ENCODE measurements at places on chromosomes 5 and 9.

GRCh38 chr5:160693831-160694465 lies 158.1 kb downstream of the ATP10B start:
- no peak for DNase-seq

DNA sequence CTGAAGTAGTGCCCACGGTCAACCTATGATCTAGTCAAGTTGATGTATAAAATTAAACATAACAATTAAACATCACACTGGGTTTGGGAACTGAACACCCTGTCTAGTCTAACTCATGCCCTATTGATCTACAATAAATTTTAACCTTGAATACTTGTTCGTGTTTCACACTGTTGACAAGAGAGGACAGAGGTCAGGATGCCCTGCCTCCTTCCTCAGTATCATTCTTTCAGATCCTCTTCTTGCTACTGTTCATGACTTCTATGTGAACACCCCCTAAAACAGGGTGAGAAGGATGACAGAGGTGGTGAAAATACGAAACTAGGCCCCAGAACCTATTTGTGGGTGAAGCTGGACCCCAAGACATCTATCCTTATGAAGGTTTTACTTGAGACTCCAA lies 8.1 kb upstream of the MAT2B start:
- DNase-seq = no peak

GRCh38 chr5:139046551-139046950 lies 151.6 kb downstream of the SIL1 start:
- no peak for DNase-seq

DNA sequence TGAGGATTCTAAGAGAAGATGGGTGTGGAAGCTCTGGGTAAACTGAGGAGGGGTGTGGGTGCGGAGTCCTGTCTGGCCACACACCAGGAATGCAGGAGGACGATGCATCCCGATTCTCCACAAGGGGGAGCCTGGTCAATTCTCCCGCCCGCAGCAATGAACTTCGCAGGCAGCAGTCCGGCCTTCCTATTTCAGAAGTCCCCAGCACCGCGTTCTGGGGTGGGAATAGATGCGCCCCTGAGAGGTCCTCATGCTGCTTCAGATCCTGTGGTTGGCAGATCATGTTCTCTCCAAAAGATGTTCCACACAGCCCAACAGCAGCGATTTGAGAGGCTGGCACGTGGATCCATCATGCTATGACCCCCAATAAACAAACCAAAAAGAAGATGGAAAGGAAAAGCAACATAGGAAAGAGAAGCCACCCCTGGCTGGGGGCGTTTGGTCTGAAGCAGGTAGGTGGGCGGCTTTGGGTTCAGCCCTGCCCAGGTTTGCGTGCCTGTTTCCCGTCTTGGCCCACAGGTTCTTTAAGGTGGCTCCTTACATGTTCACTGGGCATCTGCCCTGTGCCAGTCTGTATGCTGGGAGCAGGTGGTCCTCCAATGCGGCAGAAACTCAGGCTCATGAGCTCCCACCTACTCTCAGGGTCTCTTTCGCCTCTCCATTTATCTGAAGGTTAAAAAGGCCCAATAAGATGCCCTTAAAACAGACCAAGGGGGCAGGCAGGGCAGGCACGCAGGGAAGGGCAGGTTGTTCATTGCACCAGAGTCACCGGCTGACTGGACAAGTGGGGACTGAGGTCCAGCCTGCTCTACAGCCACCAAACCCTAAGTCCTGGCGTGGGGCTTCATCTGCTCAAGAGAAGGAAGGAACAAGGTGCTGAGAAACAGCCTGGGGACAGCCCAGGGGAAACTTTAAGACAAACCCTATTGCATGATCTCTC lies 171.6 kb downstream of the PAX5 start:
- no peak for DNase-seq

DNA sequence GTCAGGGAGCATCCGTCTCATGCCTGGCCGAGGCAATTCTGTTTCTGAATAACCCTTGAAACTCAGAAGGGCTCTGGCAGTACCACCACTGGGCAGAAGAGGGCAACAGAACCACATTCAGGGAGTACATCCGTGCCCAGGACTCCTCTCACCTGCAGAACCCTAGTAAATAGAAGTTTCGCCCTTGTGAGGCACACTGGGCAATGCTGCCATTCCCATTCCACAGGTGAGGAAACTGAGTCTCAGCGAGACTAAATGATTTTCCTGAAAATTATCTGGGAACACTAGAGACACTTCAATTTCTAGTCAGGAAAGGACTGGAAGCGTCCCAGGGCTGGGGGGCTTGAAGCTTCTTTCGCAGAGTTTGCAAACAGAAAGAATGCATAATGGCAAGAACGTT lies 74.7 kb downstream of the FGF1 start:
- DNase-seq = no peak

- no peak for DNase-seq
These were observed 73.5 kb downstream of the NR6A1 start for GRCh38 chr9:124697326-124698200.

GRCh38 chr9:4973246-4973645 lies 11.8 kb upstream of the JAK2 start:
- no peak for DNase-seq

GRCh38 chr9:91193658-91194391 lies 167.9 kb downstream of the AUH start:
- peak; percentile 58 for DNase-seq

- DNase-seq = no peak
These were observed 299.6 kb downstream of the NTRK2 start for GRCh38 chr9:84969084-84969483.

DNA sequence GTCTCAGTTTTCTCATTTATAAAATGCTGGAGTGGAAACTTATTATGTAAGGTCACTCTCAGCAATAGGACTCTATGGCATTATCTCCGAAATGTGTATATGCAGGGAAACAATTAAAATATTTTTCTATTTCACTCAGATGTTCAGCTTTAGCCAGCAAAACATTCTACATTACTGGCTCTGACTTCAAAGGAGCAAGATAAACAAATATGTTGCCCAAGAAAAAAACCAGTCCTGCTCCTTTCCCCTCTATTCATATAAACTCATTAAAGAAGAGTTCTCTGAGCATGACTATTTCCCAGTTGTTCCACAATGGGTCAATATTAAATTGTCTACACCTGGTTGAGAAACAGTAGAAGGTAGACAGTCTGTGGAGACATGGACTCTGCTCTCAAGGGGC lies 155.0 kb downstream of the NPR3 start:
- DNase-seq = no peak

DNA sequence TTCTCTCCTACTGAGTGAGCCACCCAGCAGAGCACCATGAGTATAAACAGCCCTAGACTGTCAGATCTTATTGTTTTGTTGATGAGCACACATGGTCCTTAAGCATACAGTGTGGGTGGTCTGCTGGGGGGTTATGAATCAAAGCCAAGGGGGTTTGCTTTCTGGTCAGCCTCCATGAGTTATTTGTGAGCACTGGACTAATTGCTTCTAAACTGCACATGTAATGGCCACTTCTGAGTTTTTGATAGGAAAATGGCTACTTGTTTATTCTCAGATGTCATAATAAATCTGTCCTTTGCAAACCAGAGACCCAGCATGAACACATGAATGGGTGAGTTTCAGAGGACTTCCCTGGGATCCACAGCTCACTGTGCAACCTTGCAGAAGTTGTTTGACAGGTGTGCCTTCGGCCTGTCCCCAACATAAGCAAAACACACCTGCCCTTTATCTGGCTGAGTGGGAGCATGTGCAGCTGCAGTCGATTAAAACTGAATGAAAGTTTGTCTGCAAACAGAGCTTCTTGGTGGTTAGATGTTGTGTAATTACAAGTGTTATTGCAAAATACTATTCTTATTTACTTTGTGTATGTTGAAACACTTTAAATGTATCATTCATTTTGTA lies 35.9 kb downstream of the MAMDC2 start:
- DNase-seq = no peak

DNA sequence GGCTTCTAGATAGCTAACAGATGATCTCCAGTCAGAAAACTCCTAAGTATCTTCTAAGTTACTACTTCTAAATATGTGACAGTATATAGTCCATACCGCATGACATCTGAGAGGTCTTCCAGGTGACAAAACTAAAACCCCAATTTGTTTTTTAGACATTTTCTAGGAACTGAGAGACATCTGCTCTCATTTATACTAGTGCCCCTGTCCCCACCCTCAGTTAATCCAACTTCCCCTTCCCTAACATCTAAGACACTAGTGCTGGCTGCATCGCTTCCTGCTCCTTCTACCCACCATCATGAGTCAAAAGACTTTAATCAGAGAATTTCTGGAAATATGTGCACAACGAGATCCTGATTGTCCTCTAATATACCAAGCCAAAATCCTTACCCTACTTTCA lies 37.9 kb downstream of the FBXW11 start:
- no peak for DNase-seq

DNA sequence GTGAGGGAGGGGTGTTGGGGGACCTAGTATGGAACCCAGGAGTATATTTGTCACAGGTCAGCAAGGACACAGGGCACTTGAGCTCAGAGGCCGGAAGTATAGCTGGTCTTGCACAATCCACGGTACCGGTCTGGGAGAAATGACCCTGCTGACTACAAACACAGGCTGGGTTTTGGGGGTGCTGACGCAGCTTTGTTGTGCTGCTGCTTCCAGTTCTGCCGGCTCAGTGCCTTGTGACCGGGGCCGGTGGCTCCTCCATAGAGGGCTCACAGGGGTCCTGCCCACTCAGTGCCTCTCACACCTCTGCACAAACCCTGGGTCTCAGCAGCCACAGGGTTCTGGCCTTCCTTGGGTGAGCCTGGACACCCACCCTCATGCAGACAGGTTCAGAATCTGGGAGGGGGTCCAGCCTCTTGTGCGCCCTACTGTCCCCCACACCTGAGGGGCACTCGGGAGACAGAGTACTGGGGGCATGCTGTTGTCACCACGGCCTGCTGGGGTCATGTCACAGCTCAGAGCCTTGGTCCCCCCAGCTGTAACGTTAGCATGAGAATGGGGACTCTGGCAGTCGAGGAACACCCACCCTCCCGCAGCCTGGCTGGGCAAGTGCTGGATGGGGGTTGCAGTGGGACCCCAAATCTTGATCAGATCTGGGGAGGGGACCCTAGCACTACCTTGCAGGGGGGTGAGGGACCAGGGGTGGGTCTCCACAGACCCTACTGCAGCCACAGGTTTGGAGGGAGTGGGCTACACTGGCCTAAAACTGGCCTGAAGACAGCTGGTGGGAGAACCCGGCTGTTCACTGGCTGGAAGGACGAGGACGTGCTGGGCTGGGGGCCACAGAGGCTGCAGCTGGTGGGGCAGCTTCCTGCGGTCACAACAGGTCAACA lies 17.7 kb downstream of the NINJ1 start:
- DNase-seq = no peak
